CD4-positive, alpha-beta T cell treated with Interleukin-1 beta for 1 hour (primary cell): ENCODE measurements at places on chromosomes 13 and 19.
A peak's percentile ranks its signal among the peaks of the same experiment; 100 is the strongest.

GRCh38 chr13:100149389-100149788 is 60.5 kb downstream of the PCCA start:
- DNase-seq: no peak

GRCh38 chr19:19176950-19177349 is 6.9 kb upstream of the MEF2B start:
- DNase-seq: no peak

- no peak for DNase-seq
These were observed 1024.0 kb upstream of the PCDH9 start for GRCh38 chr13:68254151-68254550.

DNA sequence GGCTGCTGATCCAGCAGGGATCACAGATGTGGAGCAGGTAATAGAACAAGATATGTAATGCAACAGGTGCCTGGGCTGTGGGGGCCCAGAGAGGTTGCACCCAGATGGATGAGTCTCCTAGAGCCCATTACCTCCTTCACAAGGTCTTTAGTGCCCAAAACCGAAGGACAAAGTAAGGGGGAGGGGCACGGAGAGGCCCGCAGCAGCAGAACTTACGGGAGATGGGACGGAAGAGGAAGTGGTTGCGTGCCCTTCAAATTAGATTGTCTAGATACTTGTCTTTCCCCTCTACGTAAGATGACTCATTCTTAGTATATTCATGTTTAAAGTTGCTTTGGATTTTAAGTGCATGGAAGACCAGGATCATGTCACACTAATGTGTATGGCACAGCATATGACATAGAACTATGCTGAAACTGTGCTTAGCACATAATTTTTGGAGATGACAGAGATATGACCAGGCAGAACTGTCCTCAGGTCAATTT is 5.7 kb upstream of the MRPS31 start:
- DNase-seq: peak; percentile 73

DNA sequence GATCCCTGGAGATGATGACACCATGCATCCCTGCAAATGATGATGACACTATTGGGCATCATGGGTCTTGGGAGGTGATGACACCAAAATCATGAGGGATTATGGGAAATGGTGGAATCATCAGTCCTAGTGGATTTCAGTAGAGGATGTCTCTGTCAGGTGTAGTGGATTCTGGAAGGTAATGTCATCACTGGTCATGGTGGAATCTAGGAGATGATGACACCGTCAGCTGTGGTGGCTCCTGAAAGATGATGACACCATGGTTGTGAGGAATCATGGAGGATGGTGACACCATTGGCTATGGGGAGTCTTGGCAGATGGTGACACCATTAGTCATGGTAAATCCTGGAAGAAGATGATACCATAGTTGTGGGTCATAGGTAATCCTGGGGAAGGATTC is 11.9 kb downstream of the SHISA7 start:
- DNase-seq: no peak

- no peak for DNase-seq
These were observed 3.7 kb downstream of the TINCR start for GRCh38 chr19:5563935-5564612.

GRCh38 chr13:30615866-30616541 is 1.7 kb upstream of the USPL1 start:
- DNase-seq: peak; percentile 45

- DNase-seq: no peak
These were observed 1.2 kb upstream of the DCT start for GRCh38 chr13:94480672-94481145.

- no peak for DNase-seq
These were observed 1358.5 kb upstream of the PCDH9 start for GRCh38 chr13:68588623-68589022.

GRCh38 chr13:28000567-28000966 is 12.1 kb upstream of the URAD start:
- no peak for DNase-seq

DNA sequence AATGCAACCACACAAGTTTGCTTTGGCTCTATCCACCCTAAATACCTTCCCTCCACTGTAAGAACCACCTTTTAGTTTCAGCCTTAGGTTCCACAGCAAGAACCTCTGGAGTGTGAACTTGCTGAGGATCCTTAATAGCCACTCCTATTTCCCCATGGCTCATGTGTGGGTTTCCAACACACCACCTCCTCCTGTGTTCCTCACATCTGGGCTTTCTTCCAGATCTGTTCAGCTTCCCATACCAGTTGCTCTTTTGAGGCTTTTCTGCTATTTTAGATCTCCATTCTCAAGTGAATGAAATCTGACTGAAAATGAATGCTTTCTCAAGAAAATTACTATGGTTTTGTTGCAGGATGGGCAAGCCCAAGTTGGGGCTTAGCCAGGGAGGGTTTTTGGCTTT is 104.8 kb upstream of the MIR17HG start:
- no peak for DNase-seq

- no peak for DNase-seq
These were observed 24.0 kb downstream of the STARD13 start for GRCh38 chr13:33261387-33262061.

DNA sequence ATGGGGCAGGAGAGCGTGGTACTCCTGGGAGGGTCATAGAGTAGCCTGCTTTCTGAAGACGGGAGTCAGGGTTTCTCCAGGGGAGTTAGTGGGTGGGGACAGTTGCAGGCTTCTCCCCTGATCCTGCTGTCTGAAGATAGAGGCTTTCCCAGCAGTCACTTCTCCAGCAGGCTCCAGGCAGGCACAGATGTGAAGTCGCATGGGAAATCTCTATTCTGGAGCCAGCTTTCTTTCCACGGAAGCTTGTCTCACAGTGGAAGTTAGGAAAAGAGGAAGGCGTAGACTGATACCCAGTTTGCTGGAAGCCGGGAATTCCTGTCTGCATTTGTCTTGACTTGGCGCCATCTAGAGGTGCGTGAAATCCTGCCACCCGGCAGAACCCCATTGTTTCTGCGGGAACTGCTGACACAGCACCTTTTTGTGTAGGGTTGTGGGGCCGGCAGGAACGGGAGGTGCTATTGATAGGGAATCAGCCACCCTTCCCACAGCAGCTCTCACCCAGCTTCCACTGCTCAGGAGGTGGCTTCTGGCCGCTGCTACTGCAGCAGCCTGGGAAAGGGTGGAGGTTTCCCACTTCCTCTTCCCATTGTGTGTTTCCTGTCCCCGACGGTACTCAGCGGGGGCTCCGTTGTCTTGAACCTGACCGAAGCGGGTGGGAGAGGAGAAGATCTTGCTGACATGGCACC is 28.5 kb upstream of the NPAS1 start:
- DNase-seq: peak; percentile 70

DNA sequence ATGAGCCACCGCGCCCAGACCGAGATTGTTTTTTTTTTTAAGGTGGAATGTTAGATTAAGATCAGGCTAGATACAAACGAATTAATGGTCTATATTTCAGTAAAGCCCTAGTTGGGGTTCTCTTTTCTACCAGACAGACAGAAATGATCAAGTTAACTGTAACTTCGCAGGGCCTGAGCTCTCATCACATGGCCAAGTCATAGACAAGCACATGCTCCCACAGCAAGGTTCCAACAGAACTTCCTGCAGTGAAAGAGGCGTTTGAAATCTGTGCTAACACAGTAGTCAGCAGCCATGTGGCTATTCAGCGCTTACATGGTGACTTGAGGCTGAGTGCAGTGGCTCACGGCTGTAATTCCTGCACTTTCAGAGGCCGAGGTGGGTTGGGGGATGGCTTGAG is 34.7 kb upstream of the SEMA6B start:
- no peak for DNase-seq

GRCh38 chr13:110471156-110471832 is 90.2 kb downstream of the RAB20 start:
- peak; percentile 20 for DNase-seq

- no peak for DNase-seq
These were observed 53.9 kb upstream of the KLHL1 start for GRCh38 chr13:70162141-70162540.

DNA sequence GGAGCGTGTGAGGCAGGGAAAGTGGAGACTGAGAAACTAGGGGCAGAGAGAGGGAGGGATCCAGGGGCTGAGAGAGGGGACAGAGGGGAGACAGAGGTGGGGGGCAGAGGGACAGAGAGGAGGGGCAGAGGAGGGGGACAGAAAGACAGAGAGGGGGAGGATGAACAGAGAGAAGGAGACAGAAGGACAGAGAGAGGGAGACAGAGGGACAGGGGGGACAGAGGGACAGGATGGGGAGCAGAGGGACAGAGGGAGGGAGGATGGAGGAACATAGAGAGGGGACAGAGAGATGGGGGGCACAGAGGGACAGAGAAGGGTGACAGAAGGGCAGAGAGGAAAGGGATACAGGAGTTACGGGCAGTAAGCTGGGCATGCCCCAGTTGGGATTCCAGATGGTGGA is 14.7 kb upstream of the NANOS2 start:
- DNase-seq: no peak

GRCh38 chr13:95176611-95177259 is 124.5 kb downstream of the ABCC4 start:
- peak; percentile 14 for DNase-seq

DNA sequence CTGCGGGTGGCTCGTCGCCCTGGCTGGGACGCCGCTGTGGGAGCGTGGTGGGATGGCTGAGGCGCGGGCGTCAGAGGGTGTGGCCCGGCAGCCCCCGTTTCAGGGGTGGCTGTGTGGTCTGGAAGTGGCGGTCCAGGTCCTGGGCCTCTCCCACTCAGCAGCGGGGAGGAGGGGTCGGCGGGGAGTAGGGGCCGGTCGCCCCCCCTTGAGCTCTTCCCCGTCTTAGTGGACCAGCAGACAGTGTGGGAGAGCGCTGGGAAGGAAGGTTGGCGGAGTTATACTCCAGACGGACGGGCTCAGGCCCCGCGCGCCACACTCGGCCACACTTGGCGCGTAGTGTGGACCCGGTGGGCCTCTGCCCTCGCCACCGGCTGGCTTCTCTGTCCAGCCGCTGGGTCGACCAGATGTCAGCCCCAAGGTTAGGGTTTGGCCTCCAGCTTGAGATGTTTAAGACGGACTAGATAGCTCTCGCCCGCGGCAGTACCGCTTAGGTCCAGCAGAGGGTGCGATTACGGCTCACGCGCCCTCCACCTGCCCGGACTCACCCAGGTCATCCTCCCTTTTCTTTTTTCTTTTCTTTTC is 21.7 kb upstream of the ZNF429 start:
- DNase-seq: peak; percentile 72

- no peak for DNase-seq
These were observed 17.8 kb upstream of the ZNF730 start for GRCh38 chr19:23098988-23099387.

DNA sequence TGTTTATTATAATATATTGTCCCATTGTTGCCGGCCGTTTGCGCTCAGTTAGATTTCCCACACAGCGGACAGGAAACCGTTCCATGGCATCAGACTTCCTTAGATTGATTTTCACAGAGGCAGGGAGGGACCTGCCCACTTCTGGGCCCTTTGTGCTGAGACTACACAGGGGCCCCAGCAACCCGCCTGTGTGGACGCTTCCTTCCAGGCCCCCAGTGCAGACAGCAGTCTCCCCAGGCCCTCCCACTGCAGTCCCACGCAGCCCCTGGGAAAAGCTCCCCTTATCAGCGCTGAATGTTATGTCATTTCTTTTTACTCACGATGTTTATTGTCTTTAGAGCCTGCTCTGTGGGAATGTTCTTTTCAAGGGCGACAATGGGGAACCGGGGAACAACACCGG is 351.7 kb upstream of the ARGLU1 start:
- no peak for DNase-seq

DNA sequence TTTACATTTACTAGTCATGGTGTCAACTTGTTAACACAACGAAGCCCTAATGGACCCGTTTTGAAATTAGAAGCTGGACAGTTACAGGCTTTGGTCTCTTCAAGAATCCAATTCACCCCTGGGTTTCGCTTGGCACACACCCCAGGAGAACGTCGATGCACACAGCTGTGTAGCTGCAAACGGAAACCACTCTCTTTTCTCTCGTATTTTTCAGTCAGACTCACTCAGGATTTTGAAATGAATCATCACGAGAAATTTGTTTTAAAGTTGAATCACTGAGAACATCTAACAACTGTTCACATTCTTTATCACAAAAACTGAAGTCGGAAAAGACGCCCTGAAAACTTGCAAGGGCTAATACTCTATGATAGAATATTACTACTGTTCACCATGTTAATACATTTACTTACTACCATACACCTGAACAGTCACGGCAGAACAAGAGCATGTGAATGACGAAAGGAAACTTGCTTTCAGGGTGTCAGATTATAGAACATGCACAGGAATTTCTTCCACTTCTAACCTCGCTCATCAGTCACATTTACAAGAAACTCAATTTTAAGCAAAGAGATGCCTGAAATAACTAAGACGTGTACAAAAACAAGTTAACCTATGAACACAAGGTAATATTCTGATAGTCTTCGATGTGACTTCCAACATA is 4.7 kb downstream of the PNMA8A start:
- DNase-seq: no peak

DNA sequence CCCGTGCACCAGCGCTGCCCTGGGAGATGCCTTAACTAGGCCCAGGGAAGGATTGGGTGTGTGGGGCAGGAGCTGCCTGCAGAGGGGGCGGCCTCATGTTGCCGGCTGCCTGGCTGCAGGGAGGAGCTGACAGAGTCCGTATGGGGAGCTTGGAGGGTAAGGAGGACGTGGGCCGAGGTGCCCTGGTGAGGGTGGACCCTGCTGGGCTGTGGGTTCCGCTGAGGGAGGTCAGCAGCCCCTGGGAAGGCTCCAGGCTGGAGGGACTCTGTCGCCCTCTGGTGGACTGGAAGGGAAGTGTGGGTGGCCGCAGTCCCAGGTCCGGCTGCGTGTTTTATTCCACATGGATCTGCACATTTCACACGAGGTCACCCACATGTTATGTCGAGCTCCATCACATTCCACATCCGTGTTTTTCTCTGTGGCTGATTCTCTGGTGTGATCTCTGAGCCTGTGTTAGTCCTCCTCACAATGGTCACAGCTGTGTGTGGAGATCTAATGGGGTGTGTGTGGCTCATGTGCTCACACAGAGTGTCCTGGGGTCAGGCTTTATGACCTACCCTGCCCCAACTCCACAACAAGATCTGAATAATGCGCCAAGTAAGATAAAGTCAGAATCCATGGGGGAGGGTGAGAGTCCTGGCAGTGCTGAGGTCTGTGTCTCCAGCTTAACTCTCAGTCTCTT is 1.8 kb upstream of the CEACAM8 start:
- peak; percentile 25 for DNase-seq

- no peak for DNase-seq
These were observed 95.2 kb upstream of the CLDN10 start for GRCh38 chr13:95457294-95457693.

- DNase-seq: no peak
These were observed 12.4 kb upstream of the SIGLEC12 start for GRCh38 chr19:51513968-51514367.

- DNase-seq: no peak
These were observed 41.7 kb upstream of the VSTM2B start for GRCh38 chr19:29483944-29484581.
